GM10248 (cell line): ENCODE measurements at places on chromosomes 5 and 9.

GRCh38 chr9:18366184-18366583 is 107.8 kb upstream of the ADAMTSL1 start:
- peak; percentile 28 for DNase-seq

- no peak for DNase-seq
These were observed 15.3 kb upstream of the LIX1 start for GRCh38 chr5:97157689-97158088.

- no peak for DNase-seq
These were observed 477.7 kb upstream of the C9orf72 start for GRCh38 chr9:28050941-28051340.

DNA sequence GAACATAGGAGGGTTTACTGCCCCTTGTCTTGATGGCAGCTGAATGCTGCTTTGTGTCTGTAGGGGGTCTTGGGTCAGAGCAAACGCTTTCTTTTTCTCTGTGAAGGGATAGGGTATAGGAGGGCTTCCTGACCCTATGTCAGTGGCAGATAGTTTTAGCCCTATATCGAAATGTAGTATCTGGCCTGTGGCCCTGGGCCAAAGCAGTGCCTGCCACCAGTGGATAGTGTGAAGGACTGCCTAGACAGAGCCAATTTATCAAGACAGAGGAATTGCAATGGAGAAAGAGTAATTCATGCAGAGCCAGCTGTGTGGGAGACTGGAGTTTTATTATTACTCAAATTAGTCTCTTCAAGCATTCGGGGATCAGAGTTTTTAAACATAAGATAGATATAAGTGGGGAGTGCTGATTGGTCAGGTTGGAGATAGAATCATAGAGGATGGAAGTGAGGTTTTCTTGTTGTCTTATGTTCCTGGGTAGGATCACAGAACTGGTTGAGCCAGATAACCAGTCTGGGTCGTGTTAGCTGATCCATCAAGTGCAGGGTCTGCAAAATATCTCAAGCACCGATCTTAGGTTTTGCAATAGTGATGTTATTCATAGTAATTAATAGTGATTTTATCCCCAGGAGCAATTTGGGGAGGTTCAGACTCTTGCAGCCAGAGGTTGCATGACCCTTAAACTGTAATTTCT is 178.5 kb downstream of the GDNF start:
- no peak for DNase-seq

GRCh38 chr5:13785781-13786415 is 158.6 kb downstream of the DNAH5 start:
- no peak for DNase-seq

GRCh38 chr9:967903-968641 is 8.4 kb upstream of the DMRT3 start:
- DNase-seq = no peak

DNA sequence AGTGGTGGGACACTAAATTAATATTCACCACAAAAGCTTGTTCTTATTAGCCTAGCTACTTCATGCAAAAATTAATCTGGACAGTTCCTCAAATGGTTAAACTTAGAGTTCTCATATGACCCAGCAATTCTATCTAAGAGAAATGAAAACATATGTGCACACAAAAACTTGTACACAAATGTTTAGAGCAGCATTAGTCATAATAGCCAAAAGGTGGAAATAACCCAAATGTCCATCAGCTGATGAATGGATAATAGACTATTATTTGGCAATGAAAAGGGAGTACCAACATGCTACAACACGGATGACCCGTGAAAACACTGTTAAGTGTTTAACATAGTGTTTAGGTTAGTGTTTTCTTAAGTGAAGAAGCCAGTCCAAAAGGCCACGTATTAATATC is 32.8 kb upstream of the TNIP1 start:
- no peak for DNase-seq

GRCh38 chr5:140339636-140340035 is 6.8 kb downstream of the HBEGF start:
- no peak for DNase-seq

DNA sequence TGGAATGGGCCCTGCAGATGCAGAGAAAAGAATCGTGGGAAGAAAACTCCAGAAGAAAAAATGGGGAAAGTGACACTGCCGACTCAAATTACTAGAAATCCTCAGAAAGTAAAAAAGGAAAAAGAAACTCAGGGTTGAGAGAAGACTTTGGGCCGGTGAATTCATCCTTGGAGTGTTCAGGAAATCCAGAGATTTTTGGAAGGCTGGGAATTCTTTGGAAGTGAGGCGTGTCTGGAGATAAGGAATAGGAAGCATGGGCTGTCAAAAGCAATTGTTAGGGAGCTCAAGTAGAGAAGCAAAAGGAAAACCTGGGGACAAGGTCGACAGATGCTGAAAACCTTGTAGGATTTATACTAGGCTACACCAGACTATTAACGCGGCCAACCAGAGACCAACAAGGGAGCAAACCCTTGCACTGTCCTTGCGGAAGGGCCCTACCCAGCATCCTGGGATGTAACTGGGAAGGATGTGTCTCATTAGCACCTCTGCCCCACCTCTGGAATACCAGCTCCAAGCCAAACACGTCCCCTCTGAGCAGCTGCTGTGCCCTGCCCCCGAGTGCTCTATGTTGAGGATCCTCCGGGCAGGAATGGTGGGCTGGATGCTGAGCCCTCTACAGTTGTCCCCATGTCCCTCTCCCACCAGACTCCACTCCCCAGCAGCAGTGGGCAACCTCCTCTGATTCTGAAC is 11.6 kb downstream of the DAB2IP start:
- no peak for DNase-seq

- no peak for DNase-seq
These were observed 107.7 kb upstream of the GPR151 start for GRCh38 chr5:146623666-146624065.

DNA sequence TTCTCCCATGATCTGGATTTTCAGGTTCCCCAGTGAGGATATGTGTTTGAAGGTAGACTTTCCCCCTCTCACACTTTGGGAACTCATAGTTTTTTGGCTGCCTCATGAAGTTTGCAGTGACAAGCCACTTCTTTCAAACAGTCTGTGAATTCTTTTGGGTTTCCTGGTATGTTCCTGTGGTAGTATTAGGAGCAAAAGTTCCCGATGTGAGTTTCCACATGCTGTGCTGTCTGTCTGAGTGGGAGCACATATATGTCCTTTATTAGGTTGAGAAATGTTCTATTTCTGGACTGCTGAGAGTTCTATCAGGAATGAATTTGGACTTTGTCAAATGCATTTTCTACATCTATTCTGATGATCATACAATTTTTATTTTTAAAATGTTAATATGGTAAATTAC is 273.2 kb upstream of the TARS1 start:
- no peak for DNase-seq

DNA sequence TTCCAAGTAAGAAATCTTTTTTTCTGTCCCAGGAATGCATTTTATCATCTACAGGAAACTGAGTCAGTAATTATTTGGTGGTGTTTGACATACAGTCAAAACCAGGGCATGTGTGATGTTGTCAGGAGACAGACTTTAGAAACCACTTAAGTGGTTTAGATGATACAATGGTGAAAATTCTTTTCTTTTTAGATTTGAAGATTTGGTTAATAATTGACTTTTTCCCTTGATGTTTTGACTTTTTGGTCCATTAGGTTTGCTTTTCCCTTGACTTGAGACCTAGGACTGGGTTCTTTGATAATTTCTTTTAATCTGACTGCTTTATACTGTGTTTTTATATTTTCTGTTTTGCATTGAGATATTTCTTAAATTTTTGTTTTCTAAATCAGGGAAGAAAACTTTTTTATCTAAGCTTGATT is 85.2 kb downstream of the RASGRF2 start:
- DNase-seq = no peak

DNA sequence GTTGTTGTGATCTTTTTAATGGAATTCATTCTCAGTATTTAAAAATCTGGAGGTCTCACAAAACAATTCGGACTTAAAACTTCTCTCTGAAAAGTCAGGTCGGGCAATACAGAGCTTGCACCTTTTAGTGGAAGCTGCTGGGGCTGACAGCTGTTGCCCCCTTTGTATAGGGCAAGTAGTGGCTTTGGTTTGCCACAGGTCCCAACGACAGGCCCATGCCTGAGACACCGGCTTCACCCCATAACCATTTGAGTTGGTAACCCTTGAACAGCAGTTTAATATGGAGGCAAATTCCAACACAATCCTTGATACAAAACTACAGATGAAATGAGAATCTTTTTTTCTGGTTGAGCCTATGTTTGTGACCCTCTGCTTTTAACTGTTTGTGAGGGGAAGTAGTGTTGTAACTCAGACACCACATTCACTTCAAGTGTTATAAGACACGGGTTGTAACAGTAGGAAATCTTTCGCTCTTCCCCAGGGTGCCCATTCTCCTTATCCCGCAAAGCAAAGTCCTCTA is 752 bp upstream of the GLRX start:
- DNase-seq = no peak

DNA sequence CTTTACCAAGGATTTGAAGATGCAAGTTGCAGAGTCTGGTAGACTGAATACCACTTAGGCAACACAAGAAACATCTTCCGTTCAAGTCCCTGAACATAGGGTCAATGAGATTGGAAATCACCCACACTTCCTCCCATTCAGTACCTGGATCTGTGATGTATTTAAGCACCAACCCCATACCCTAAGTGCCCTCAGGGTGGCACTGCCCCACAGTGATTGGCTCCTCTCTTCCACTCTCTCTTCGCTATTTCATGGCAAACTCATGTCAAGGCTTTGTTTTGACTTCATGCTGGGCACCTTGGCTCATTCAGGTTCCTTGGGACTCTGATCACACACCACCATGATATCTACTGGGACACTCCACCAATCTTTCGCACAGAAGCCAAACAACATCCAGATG is 53.7 kb downstream of the GGTA1 start:
- no peak for DNase-seq
